ENCODE measurements at places on chromosomes 3 and 15.

- no peak for DNase-seq
Observed at GRCh38 chr15:35288580-35288979, 203.5 kb upstream of the NANOGP8 start.

DNA sequence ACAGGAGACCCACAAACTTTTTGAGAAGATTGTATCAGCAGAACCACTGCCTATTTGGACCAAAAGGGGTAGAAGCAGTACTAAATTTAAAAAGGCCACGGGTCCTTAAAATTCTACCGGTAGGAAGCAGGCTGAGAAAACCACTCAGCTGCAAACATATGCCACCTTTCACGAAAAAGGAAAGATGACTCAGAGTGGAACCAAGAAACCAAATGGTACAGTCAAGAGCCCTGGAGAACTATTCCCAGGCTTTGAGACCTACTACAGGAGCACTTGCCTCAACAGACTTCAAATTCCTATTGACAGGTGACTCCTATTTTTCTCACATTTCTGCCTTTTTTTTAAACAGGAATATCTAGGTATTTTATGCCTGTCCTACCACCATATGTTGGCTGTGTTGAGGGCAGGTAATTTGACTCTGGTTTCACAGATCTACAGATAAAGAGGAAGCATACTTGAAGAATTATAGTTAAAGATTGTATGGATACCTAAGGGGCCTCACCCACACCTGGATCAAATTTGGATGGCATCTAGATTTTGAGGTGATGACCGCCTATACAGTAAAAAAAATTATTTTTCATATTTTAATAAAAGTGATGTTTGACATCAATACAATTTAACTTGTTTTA is 10.1 kb downstream of the GOLIM4 start:
- DNase-seq, result no peak

DNA sequence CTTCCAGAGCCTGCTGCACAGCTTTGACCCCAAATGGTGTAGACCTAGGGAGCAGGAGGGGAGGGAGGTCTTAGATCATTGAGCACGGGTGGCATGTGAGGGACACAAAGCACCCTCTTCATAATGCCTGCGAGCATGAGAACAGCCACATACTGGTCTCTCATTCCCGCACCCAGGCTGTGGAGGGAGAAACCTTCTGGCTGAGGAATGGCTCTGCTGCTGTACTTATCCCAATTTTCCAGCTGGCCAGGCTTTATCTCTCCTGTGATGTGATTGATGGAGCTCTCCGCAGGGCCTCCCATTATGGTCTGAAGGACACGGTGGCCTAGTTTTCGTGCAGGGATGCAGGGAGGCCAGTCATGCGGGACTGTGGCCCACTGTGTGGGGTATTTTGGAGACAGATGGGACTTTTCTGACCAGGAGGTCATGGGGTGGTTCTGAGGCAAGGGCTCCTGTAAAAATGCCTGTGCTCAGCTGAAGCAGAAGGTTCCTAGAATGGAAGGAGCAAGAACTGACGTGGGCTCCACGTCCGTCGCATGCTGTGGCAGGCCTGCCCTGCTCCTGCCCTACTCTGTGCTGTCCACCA is 251.5 kb downstream of the PLCL2 start:
- no peak for DNase-seq

- DNase-seq, result no peak
Observed at GRCh38 chr15:54580643-54581042, 602.4 kb downstream of the UNC13C start.

- DNase-seq, result no peak
Observed at GRCh38 chr3:17394541-17395155, 347.8 kb downstream of the TBC1D5 start.

- no peak for DNase-seq
Observed at GRCh38 chr15:61701455-61701854, 358.8 kb downstream of the VPS13C start.

GRCh38 chr15:49664716-49665115 is 43.9 kb downstream of the DTWD1 start:
- DNase-seq, result no peak

GRCh38 chr3:153166206-153166605 is 4.2 kb downstream of the RAP2B start:
- DNase-seq, result no peak

DNA sequence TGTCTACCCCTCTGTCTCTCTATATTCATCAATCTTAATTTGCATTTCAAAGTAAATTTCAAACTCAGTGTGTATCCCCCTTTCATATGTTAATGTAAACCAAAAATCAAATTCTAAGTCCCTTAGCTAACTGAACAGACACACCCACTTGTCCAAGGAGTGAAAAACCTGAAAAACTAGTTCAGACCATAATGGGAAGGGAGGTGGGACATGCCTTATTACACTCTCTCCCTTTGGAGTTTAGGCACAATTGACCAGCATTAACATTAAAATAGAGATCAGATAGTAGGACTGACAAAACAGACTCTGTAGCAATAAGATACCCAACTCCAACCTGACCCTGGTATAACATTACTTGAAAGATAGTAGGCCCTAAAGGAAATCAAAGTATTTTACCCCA is 247.7 kb upstream of the GADL1 start:
- no peak for DNase-seq

All from NT2/D1 (cell line).